ENCODE measurements at places on chromosomes 13 and 19.

DNA sequence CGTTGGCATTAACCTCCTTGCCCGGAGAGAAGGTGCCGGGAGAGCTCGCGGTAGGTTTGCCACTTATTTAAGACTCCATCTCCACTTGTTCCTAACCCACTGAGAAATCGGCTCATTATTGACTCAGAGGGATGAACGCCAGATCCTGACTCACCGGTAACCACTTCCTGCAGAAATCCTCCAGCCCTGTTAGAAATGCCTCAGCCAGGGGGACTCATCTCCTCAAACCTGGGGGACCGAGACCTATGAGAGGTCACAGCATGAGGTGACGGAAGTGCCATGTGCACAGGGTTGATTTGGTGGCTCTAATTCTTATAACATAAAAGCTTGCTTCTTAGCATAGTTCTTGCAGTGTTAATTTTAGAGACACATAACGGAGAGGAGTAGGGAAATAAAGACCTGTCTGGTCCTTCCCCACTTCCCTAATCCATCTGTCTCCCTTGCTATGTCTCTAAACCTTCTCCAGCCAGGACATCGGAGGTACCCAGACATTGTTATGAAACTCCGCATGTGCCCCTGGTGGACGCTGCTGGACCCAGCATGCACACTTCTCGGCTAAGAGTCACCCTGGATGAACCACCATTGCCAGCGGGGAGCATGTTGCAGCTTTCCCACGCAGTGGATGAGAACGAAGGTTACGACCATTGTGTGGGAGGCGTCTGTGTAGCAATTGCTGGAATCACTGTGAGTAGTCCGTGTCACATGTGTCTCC, 158.9 kb downstream of the EFNB2 start:
- peak; percentile 92 for DNase-seq

- DNase-seq = no peak
These were observed 1203.3 kb downstream of the UQCRFS1 start for GRCh38 chr19:28009696-28010095.

DNA sequence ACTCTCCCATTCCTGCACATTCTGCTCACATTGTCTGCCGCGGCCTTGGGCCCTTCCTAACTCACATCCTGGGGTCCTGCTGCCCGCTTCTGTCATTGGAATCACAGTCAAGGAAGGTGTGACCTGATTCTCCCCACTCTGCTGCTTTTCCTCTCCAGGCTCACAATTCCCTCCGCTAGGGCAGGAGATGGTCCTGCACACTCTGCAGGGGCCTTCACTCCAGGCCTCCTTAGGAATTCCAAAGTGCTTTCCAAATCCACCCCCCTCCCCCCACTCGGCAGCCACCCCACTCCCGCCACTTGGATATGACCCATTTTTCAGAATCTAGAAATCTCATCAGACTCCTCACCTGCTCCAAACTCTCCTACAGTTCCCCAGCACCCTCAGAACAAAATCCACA, 3.1 kb upstream of the SLC5A5 start:
- no peak for DNase-seq

DNA sequence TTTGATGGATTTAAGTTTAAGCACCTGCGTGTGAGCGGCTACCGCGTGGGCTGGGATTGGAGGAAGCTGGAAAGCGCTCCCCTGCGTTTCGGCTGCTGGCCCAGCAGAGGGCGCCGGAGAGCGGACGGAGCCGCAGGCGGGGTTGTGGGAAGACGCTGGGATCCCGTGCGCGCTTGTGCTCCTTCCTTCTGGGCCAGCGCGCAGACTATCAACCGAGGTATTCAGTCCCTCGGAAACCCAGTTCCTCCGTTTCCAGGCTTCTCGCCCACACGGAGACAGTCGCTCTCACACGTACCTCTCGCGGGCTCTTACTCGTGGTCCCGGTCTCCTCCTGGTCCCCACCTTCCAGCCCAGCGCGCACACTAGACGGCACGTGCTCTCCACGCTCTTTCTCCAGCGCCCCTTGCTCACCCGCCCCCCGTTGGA, 28.8 kb downstream of the EPN1 start:
- no peak for DNase-seq

- no peak for DNase-seq
These were observed 378.0 kb downstream of the TBC1D4 start for GRCh38 chr13:75103976-75104375.

DNA sequence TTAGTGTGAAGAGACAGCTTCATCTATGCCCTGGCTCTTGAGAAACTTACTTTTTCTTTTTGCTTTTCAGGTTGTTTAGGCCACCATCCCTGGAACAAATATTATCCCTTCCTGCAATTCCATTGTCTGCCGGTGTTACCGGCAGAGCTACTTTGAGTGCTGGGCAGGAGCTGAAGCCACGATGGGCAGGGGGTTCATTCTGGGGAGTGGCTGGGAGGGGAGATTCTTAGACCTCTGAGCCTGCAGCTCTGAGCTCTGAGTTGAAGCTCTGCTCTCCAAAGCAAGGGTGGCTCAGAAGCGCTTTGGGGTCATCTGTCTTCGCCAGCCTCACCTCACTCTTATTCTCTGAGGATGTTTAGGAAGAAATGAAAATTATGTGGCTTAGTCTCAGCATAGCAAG, 1066.6 kb upstream of the SLC10A2 start:
- DNase-seq = no peak

GRCh38 chr19:53212703-53213320, 19.7 kb upstream of the ZNF665 start:
- DNase-seq = no peak
